CD8-positive, alpha-beta memory T cell (primary cell): ENCODE measurements at places on chromosomes 2 and 18.

DNA sequence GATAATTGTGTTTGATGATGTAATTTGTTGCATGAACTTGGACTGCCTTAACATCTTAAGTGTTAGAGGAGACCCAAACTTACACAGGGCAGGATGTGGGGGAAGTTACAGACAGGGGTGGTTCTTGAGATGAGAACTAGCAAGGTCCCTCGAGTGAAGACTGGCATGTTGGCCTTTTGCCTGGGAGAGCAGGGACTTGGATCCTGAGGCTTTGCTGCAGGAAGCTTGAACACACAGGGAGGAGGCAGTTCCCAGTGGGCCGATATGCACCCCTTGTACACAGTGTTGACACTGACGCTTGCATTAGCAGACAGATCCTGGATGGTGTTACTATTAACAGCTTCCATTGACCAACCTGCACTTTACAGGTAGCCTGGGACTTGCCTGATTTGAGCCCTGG, 47.5 kb downstream of the CHRNA1 start:
- no peaks in the 10 kb centered on the region for H3K36me3 ChIP-seq
- H3K4me3 ChIP-seq: peak overlapping the region; percentile 15
- no peak for DNase-seq
- H3K4me1 ChIP-seq: peaks cover 28% of the 10 kb centered on the region
- no peaks in the 10 kb centered on the region for H3K27me3 ChIP-seq

- H3K4me1 ChIP-seq: peaks cover 4% of the 10 kb centered on the region
- no peak overlapping the region for H3K4me3 ChIP-seq
- H3K27me3 ChIP-seq: peaks cover 3% of the 10 kb centered on the region
- H3K27ac ChIP-seq: no peak overlapping the region
Observed at GRCh38 chr2:57760381-57760801, 286.2 kb upstream of the VRK2 start.

GRCh38 chr2:11865378-11865777, 118.9 kb downstream of the LPIN1 start:
- no peak overlapping the region for H3K4me3 ChIP-seq
- H3K27me3 ChIP-seq: no peaks in the 10 kb centered on the region
- no peak overlapping the region for H3K27ac ChIP-seq
- no peaks in the 10 kb centered on the region for H3K36me3 ChIP-seq
- H3K4me1 ChIP-seq: peaks cover 7% of the 10 kb centered on the region

DNA sequence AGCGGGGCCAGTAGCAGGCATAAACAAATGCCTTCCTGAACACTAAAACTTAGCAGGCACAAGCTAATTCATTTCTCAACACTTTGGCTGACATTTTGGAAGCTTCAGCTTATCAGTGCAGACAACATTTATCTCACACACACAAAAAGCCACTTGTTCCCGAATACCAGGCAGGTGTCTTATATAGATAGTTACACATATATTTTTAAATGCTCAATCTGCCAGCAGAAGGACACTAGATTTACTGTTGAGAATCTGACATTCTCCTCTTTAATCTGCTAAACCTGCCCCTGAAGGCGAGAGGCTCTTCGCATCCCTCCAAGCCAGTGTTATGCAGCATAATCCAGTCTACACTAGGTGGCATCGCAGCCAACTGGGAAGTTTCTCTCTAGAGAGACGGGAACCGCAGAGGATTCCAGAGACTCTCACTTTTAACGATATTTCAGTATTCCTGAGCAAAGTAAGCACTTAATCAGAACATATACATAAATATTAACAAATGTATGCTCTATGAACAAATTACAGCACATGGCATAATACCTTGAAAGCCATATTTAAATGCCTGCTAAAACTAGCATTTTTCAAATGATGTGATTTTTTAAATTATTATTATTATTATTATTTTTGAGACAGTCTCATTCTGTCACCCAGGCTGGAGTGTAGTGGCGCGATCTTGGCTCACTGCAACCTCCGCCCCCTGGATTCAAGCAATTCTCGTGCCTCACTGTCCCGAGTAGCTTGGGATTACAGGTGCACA, 90.2 kb upstream of the SCG2 start:
- H3K4me3 ChIP-seq: no peak overlapping the region
- H3K36me3 ChIP-seq: no peaks in the 10 kb centered on the region
- no peaks in the 10 kb centered on the region for H3K4me1 ChIP-seq
- no peak for DNase-seq
- peaks cover 4% of the 10 kb centered on the region for H3K27me3 ChIP-seq
- no peak overlapping the region for H3K27ac ChIP-seq

DNA sequence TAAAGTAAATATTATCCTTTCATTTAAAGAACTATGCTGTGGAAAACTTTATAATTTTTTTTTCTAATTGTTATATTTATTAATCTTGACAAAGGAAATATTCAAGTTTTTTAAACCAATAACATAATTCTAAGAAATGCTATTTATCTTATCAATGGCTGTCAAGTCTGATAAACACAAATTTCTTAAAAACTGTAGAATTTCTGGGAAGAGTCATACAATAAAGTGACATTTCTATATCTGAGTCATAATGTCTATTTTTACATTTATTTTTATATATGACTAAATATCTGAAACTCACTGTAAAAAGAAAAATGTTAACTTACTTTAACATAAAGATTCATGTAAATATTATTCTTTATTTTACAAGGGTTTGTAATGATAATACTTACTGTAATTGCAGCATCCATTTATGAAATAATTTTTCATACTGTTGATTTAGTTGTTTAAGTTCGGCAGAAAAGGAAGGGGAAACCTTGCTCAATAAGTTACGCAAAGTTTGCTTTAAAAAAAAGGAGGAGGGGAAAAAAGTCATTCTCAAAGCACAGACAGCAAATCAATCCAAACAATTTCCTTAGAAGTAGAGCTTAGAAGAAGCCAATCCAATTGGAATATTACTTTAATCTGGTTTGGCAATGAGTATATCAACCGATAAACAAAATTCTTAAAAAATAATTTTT, 32.4 kb downstream of the ORC2 start:
- H3K4me1 ChIP-seq: no peaks in the 10 kb centered on the region
- no peaks in the 10 kb centered on the region for H3K27me3 ChIP-seq
- peaks cover 17% of the 10 kb centered on the region for H3K36me3 ChIP-seq
- DNase-seq: no peak
- H3K27ac ChIP-seq: no peak overlapping the region

GRCh38 chr18:58394602-58395425, 234.1 kb downstream of the ALPK2 start:
- no peaks in the 10 kb centered on the region for H3K4me1 ChIP-seq
- no peaks in the 10 kb centered on the region for H3K27me3 ChIP-seq
- H3K36me3 ChIP-seq: no peaks in the 10 kb centered on the region
- no peak for DNase-seq

DNA sequence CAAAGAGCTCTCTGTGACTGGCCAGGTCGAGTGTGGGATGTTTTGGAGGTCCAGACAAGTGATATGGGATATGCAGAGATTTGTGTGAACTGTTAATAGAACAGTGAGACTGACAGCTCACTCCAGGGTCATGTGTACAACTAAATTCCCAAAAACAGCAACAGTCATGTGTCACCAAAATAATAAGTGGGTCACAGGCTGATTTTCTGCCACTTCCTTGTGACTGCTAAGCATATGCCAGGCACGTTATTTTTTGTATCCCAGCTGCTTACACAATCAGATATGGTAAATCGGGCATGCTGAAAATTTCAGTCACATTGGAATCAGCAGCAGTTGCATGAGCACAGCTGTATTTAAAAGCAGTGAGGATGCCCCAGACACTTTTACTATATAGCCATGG, 198.7 kb downstream of the PTGR3 start:
- no peak for DNase-seq
- H3K27ac ChIP-seq: no peak overlapping the region
- H3K27me3 ChIP-seq: no peaks in the 10 kb centered on the region
- no peaks in the 10 kb centered on the region for H3K36me3 ChIP-seq
- no peaks in the 10 kb centered on the region for H3K4me1 ChIP-seq

- no peak overlapping the region for H3K4me3 ChIP-seq
- H3K4me1 ChIP-seq: no peaks in the 10 kb centered on the region
- no peaks in the 10 kb centered on the region for H3K27me3 ChIP-seq
Observed at GRCh38 chr2:149767516-149767974, 180.0 kb upstream of the MMADHC start.

- H3K4me3 ChIP-seq: no peak overlapping the region
- no peaks in the 10 kb centered on the region for H3K4me1 ChIP-seq
- no peaks in the 10 kb centered on the region for H3K27me3 ChIP-seq
- H3K36me3 ChIP-seq: no peaks in the 10 kb centered on the region
Observed at GRCh38 chr2:171386627-171387026, 47.2 kb downstream of the METTL8 start.

GRCh38 chr18:32091325-32091723, 350 bp upstream of the RNF138 start:
- H3K36me3 ChIP-seq: peaks cover 9% of the 10 kb centered on the region
- DNase-seq: no peak
- H3K27ac ChIP-seq: peak overlapping the region; percentile 93
- no peaks in the 10 kb centered on the region for H3K27me3 ChIP-seq
- H3K4me3 ChIP-seq: peak overlapping the region; percentile 67

DNA sequence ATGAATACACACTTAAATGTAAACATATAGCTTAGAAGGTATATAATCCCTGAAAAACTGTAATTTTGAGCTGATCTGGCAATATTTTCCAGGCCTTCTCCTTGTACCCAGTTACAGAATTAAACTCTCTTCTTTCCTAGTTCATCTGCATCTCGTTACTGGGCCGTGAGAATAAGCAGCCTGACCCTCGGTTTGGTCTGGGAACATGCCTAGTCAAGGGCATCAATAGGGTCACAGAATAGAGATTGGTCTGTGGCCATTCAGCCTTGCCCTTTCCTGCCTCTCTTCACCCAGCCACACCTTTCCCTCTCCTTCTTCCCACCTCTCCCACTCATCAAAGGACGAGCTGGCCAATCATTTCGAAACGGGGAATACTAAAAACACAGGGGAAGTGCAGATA, 27.3 kb downstream of the SULT1C2 start:
- H3K4me1 ChIP-seq: no peaks in the 10 kb centered on the region
- no peak for DNase-seq
- H3K27me3 ChIP-seq: no peaks in the 10 kb centered on the region
- H3K27ac ChIP-seq: no peak overlapping the region
- no peak overlapping the region for H3K4me3 ChIP-seq
